ENCODE measurements at places on chromosomes 13 and 19.

GRCh38 chr19:10643968-10644259 is 10.2 kb upstream of the ILF3 start:
- DNase-seq, result no peak

- DNase-seq, result no peak
These were observed 28.9 kb downstream of the SMIM24 start for GRCh38 chr19:3451451-3451866.

DNA sequence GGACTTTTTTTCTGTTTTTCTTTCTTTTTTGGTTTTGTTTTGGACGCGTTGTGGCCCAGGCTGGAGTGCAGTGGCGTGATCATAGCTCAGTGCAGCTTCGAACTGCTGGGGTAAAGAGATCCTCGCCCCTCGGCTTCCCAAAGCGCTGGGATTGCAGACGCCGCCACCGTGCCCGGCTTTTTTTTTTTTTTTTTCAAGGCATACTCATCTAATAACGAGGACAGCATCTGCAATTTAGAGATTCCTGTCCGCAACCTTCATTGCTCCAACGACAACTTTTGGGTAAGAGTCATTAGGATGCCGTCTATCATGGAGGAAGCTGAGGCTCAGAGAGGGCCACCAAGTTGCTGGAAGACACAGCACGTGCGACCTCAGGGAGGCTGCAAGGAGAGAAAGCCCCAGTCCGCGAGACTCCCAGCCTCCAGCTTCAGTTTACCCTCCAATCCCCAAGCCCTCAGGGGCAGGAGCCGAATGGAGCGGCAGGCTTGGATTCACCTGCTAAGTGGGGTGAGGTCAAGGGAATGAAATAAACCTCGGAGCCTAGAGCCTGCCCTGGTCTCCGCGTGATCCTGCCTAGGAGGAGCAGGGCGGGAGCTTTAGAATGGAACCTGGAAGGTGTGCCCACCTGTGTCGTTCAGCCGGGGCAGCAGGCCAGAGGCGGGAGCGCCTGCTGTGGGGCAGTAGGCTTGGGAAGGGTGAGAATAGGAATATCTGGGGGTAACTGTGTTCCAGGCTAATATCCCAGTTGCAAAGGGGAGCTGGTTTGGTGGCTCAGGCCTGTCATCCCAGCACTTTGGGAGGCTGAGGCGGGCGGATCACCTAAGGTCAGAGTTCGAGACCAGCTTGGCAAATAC is 676 bp upstream of the POLRMT start:
- no peak for DNase-seq

DNA sequence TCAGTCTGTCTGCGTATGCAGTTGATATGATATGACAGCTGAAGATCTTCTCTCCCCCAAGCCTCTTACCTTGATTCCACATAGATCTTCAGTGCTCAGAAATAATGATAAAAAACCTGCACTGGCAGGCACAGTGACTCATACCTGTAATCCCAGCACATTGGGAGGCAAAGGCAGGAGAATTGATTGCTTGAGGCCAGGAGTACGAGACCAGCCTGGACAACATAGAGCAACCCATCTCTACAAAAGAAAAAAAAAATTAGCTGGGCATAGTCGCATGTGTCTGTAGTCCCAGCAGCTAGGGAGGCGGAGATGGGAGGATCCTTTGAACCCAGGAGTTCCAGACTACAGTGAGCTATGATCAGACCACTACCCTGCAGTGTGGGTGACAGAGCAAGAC is 551.0 kb upstream of the MIR17HG start:
- no peak for DNase-seq

DNA sequence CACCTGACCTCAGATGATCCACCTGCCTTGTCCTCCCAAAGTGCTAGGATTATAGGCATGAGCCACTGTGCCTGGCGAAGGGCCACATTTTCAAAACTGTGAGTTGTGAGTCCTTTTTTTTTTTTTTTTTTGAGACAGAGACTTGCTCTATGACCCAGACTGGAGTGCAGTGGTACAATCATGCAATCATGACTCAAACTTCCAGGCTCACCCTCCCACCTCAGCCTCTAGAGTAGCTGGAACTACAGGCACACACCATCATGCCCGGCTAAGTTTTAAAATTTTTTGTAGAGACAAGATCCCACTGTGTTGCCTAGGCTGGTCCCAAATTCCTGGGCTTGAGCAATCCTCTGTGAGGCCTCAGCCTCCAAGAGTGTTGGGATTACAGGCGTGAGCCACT is 3.8 kb upstream of the MYPOP start:
- no peak for DNase-seq

- no peak for DNase-seq
These were observed 47.1 kb upstream of the MBNL2 start for GRCh38 chr13:97175041-97175440.

DNA sequence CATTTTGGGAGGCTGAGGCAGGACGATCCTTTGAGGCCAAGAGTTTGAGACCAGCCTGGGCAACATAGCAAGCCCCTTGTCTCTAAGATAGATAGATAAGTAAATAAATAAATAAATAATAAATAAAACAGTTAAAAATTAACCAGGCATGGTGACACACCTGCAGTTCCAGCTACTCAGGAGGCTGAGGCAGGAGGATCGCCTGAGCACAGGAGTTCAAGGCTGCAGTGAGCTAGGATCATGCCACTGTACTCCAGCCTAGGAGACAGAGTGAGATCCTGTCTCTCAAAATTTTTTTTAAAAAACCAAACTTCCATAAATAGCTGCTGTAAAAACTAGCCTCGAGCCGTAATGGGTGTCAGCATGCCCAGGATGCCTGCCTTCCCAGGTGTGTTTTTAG is 14.4 kb upstream of the NAXD start:
- DNase-seq, result no peak

- no peak for DNase-seq
These were observed 31.1 kb upstream of the ATP12A start for GRCh38 chr13:24648983-24649687.

DNA sequence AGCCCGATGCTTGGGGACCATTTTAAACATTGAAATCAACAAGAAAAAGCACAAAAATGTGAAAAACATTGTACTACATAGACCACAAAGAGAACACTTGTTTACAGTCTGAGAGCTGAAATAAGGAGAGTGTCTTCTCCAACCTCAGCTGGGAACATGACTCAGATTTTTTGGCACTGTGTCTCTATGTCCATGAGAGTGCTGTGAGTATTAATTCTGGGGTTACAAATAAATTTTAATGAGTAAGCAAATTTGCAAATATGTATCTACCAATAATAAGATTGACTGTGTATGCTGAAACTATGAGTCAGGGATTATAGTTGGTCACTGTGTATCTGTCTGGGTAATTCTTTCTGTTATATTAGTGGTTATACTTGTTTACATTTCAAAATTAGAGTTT is 174.0 kb downstream of the DCT start:
- DNase-seq, result no peak

GRCh38 chr19:3586707-3587346 is 1.5 kb downstream of the GIPC3 start:
- no peak for DNase-seq

GRCh38 chr19:13976446-13976845 is 24.1 kb downstream of the DCAF15 start:
- DNase-seq, result no peak

GRCh38 chr19:38034492-38034860 is 127.5 kb downstream of the SIPA1L3 start:
- no peak for DNase-seq

GRCh38 chr13:39776439-39776838 is 121.0 kb downstream of the COG6 start:
- no peak for DNase-seq

GRCh38 chr19:29603308-29603707 is 2.8 kb upstream of the POP4 start:
- no peak for DNase-seq

GRCh38 chr13:75803164-75803611 is 167.1 kb downstream of the LMO7 start:
- DNase-seq, result no peak

- DNase-seq, result peak; percentile 61
These were observed 413.9 kb downstream of the COG6 start for GRCh38 chr13:40069173-40070044.

DNA sequence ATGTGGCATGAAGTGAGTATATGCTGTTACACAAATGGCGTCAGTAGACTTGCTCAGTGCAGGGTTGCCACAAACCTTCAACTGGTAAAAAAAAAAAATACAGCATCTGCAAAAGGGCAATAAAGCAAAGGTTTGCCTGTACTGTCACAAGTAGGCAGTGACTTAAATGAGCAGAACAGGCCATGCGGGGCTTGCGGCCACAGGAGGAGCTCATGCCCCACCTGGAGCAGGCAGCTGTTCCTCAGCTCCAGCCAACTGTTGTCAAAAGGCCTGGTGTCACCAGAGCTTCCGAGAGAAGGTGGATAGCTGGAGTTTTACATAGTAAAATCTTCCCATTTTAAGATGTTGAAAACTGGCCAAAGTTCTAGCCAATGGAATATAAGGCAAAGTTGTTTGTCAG is 7.7 kb downstream of the ATP7B start:
- DNase-seq, result no peak

DNA sequence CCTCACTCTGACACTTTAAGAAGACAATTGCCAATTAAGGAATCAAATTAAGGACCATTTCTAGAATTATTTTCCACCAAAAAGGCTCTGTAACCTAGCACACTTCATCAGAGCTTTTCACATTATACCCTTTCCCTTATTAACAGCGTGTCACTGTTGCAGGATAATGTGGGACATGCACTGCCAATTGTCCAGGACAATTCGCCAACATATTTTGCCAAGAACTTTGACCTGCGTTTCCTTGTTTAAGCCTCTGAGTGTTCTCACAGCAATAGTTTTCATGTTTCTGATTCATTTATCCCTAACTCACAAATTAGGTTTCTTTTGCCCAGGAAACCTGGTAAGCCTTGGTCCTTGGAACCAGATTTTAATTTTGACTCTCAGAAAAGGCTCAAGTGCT is 13.3 kb downstream of the COL4A1 start:
- DNase-seq, result no peak

All from activated T-cell treated with anti-CD3 and anti-CD28 coated beads for 4 hours (primary cell).